NCI-H2081 (cell line): ENCODE measurements at places on chromosomes 1 and 21.
A peak's percentile ranks its signal among the peaks of the same experiment; 100 is the strongest.

DNA sequence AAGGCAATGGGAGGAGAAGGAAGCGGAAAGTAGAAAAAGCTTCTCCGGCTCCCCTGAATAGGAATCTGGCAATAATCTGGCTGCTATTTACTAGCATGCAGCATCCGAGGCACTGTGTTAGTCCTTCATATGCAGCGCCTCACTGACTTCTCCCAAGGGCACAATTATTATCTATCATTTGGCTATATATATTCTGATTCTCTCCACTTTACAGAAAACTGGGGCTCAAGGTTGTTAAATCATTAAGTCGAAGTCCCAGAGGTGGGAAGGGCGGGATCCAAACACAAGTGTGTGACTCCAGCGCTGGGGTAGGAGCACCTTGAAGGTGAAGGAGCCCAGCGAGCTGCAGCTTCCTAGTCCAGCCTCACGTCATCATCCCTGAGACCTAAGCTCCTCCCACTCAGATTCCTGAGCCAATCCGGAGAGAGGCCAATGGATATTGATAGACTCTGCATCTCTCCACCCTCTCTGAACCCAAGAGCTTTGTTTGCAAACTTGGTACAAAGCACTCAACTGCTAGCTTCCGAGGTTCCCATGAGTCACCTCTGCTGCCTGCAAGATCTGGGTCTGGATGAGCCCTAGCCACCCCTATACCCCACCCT, 16.6 kb upstream of the EYA3 start:
- no peak for DNase-seq

DNA sequence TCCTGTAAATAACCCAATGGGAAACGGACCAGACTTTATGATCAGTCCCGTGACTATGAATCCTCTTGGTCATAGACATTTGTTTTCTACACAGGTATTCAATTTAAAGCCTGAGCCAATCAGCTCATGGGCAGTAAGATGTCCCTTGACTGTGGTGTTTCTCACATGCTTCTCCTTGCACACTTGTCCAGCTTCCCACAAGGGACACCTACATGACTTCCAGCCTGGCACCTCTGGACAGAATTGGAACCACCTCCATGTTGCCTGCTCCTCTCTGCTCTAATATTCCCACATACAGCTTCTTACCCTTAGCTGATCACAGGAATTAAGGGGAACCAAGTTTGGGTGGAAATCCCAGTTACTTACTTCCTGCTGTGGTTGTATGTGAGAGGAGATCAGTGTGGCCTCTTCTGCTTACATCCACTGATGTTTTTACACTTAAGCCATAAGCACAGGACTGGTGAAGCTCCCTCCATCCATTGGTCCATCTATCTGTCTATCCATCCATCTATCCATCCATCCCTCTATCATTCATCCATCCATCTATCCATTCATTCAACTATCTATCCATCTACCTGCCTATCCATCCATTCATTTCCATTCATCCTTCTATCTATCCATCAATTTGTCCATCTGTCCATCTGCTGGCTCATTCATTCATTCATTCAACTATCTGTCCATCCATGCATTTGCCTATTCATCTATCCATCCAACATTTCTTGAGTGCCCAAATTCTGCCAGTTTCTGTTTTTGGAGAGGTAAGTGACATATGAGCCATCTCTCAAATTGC, 16.4 kb downstream of the RUNX1 start:
- no peak for DNase-seq

DNA sequence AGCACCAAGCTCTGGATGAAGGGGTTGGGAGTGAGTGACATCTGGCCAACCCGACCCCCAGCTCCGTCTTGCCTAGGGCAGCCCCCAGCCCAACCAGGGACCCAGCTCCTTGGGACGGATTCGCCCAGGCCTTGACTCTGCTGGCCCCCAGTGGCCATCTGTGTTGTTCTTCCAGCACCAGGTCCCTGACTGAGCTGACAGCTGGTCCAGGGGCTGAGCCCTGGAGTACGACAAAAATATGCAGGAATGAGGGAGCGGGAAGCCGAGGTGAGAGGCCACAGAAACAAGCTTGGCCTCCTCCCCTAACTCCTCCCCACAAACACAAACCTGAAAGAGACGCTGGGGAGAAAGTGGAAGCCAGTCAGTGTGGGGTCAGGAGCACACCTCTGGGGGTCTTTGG, 55.0 kb upstream of the PAX7 start:
- DNase-seq, result no peak

DNA sequence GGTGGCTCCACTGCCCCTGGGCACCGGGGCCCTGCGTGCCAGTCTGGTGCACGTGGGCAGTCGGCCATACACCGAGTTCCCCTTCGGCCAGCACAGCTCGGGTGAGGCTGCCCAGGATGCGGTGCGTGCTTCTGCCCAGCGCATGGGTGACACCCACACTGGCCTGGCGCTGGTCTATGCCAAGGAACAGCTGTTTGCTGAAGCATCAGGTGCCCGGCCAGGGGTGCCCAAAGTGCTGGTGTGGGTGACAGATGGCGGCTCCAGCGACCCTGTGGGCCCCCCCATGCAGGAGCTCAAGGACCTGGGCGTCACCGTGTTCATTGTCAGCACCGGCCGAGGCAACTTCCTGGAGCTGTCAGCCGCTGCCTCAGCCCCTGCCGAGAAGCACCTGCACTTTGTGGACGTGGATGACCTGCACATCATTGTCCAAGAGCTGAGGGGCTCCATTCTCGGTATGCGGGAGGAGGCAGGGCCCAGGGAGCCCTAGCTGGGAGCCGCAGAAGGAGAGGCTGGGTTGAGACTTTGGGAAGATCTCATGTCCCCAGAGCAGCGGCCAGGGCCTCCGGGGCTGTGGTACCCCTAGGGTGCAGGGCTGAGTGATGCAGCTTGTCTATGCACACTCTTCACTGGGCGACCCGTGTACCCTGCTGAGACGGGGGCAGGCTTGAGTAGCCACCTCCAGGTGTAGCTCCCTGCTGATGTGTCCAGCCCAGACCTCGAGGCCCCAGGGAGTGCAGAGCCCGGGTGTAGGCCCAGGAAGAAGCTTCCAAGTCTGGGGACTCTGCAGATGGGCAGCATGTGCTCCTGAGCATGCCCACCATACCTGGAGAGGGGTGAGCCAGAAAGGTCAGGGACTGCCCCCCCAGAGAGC, 1.8 kb downstream of the VWA1 start:
- DNase-seq, result no peak

- DNase-seq, result no peak
Measured at GRCh38 chr1:224498574-224499170, 64.1 kb upstream of the WDR26 start.

GRCh38 chr1:171185091-171185490, at the start of gene FMO2:
Gene FMO2, plus strand, starts transcription at chr1:171185300. Its CDS starts 414 bp downstream, at chr1:171185714.
- no peak for DNase-seq

DNA sequence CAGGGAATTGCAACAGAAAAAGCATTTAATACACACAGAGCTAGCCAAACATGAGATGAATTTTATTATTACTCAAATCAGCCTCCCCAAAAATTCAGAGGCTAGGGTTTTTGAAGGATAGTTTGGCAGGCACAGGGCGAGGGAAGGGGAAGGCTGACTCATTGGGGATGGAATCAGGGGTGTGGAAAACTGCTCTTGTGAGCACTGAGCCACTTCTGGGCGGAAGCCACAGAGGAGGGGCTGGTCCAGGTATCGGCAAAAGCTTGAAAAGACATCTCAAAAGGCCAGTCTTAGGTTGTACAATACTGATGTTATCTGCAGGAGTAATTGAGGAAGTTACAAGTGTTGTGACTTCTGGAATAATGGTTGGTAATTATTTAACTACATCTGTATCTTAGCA, 109.4 kb downstream of the TLR5 start:
- DNase-seq, result no peak

GRCh38 chr21:43982489-43983078, 29.5 kb upstream of the TRAPPC10 start:
- DNase-seq, result no peak

GRCh38 chr1:235997049-235997448, 67.8 kb downstream of the NID1 start:
- DNase-seq, result no peak

- no peak for DNase-seq
Measured at GRCh38 chr1:41850029-41850428, 68.7 kb downstream of the HIVEP3 start.

- DNase-seq, result peak; percentile 61
Measured at GRCh38 chr21:37564924-37565529, 198.5 kb downstream of the DYRK1A start.

GRCh38 chr1:161989786-161990185, 33.9 kb downstream of the OLFML2B start:
- no peak for DNase-seq

DNA sequence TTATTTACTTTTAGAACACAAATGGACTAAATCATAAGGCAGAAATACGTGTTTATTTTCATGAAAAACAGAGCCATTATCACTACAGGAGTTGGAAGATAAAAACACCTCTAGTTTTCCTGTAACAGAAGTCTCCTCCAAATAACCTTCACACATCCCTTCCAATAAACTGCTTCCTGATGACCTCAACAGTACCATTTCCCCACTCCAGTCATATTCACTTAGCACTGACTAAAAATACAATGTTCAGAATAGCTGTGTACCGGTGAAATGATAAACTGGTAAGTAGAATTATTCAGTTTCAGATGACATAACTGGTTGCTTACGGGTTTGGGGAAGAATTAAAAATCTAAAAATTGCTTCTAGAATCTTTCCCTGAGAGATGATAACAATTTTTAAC, 137.9 kb downstream of the DENND1B start:
- DNase-seq, result no peak

GRCh38 chr1:218459450-218459849, 114.3 kb downstream of the TGFB2 start:
- no peak for DNase-seq

DNA sequence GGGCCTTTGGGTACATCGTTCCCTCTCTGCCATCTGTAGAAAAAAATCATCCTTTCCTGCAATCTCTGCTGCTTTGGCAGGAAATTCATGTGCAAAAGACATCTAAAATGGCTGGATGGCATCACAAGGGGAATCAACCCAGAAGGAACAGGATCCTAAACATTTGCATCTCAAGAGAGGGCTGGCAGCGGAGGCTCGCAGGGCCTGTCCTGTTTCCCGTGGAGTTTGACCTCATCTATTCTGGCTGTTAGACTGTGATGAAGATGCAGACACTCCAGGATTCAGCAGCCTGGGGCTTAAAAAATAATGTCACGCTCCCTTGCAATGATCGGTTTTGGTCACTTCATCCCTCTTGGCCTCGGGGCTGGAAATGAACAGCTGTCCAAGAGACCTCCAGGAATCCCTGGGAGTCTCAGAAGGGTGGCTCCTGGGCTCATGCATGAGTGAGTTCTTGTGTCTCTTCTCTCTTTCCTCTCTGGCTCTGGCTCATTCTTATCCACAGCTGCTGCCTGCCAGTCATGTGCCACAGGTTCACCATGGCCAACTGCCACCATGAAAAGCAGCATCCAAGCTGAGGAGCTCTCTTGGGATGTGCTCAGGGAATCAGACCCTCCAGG, 16.1 kb upstream of the PCP4 start:
- no peak for DNase-seq

GRCh38 chr1:153430561-153430960, 14.2 kb downstream of the S100A7A start:
- no peak for DNase-seq

- DNase-seq, result peak; percentile 17
Measured at GRCh38 chr1:229230140-229230892, 40.6 kb upstream of the RAB4A start.

DNA sequence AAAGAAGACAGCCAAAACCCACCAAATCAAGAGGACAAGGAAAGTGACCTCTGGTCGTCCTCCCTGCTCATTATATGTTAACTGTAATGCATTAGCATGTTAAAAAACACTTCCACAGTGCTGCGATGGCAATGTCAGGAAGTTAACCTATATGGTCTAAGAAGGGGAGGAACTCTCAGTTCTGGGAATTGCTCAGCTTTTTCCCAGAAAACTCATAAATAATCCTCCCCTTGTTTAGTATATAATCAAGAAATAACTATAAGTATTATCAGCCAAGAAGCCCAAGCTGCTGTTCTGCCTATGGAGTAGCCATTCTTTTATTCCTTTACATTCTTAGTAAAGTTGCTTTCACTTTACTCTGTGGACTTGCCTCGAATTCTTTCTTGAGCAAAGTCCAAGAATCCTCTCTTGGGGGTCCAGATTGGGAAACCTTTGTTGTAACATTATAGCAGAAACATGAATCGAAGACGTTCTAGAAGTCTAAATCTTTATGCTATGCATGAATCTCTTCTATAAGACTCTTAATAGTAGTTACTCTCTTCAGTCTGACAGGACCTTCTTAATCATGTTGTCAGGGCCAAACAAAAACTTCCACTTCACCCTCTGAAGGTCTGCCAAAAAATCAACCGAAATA, 110.0 kb upstream of the VANGL1 start:
- no peak for DNase-seq

DNA sequence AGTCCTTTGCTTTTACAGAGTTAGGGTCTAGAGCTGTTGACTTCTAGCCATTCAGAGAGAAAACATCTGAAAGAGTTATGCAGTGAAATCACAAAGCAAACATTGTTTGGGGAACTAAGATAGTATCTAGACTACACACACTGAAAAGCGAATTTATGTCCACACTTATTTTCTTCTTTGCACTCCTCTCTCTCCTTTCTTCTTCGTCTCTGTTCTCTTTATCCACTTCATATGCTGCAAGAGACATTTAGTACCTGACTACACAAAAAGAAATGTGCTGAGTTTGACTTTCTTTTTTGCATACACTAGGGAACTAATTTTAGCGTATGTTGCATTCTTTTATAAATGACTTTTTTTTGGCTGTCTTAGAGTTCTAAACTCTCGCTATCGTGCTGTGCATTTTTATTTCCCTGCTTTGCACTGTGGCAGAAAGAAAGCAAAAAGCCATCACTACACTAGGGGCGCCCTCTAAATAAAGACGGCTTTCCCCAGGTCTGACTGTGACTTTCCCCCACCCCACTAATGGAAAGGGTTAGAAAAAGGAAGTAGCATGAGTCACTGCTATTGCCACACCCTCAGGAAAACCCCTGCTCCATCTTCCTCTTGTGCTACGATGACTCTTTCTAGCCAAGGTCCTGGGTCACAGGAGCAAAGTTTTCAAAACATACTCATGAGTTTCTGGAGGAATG, 65.7 kb downstream of the MAP3K7CL start:
- DNase-seq, result no peak

DNA sequence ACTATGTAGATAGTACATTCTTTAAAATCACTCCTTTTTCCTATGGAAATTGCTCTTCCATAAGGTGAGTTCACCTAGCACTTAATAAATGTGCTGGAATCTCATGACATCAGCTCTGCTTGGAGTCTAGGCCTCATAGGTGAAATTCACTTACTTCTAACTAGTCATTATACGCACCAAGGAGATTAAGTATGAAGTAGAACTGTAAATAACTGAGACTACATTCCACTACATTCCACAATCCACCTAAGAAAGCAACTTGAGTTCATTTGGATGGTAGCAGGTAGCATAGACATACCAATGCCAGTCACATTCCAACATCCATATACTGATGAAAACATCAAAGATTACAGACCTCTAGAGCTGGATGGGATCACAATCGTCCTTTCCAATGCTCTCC, 64.3 kb downstream of the NIBAN1 start:
- no peak for DNase-seq
